ENCODE measurements at places on chromosomes 11 and 22.

GRCh38 chr11:6475936-6476335 lies 2.2 kb upstream of the TRIM3 start:
- no peak for DNase-seq

GRCh38 chr11:120207512-120207911 lies 3.3 kb upstream of the OAF start:
- no peak for DNase-seq

- peak; percentile 99 for DNase-seq
These were observed 725.5 kb downstream of the METTL15 start for GRCh38 chr11:28833670-28834069.

GRCh38 chr22:37186997-37187522 lies 987 bp downstream of the C1QTNF6 start:
- no peak for DNase-seq

DNA sequence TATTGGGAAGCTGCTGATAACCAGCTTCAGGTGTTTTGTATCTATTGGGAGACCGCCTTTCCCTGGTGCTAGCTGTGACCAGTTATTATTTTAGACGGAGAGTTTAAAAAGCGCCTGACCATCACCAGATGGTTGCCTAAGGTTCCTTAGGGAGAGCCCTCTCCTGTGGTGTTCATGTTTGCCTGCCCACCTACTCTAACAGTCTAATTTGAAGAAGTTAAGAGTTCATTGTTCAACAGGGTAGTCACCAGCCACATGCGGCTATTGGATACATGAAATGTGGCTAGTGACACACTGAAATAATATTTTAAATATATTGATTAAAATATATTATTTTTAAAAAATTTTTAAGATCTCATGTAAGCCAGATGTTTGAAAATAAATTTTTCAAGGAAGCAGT lies 71.3 kb upstream of the SLN start:
- DNase-seq: no peak

GRCh38 chr11:45560913-45561281 lies 104.5 kb downstream of the CHST1 start:
- DNase-seq: no peak

GRCh38 chr11:57792870-57793269 lies 31.3 kb downstream of the CTNND1 start:
- no peak for DNase-seq

- no peak for DNase-seq
These were observed 55.7 kb downstream of the CD82 start for GRCh38 chr11:44621140-44621681.

DNA sequence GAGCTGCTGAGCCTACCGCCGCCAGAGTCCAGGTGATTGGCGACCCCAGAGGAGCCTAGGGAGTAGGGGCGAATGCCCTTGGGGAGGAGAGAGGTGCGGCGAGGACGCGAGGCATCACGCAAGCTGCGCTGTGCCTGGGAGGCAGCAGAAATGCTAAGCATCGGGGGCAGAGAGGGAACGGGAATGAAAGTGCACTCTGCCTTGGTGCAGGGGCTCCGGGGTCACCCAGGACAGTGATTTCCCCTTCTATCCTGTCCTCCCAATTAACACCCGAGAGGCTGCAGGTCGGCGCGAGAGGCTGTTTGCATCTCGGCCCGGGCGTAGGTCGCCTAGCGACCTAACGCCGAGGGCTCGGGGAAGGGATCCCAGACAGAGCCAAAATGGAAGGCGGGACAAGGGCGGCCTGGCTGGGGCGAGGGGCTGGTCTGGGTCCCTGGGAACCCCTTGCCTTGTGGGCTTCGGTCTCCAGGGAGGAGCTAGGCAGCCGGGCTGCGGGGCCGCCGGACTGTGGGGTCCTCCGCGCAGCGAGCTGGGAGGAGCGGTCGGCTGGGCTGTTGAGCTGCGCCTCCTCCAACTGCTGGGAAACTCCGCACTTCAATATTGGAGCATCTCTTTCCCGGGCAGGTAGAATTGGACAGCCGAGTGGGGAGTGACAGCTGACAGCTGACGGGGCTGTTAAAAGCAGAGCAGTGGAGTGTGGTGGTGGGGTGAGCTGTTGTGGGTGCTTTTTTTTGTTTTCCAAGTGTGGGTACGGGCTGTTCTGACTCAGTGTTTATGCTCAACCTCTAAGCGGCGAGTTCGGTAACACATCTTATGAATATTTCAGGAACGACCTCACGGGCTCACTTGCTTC lies 657 bp downstream of the ELMOD1 start:
- DNase-seq: no peak

GRCh38 chr22:27105142-27106025 lies 448.0 kb downstream of the MIAT start:
- DNase-seq: no peak

- DNase-seq: no peak
These were observed 35.4 kb downstream of the KCNQ1OT1 start for GRCh38 chr11:2664376-2664775.

DNA sequence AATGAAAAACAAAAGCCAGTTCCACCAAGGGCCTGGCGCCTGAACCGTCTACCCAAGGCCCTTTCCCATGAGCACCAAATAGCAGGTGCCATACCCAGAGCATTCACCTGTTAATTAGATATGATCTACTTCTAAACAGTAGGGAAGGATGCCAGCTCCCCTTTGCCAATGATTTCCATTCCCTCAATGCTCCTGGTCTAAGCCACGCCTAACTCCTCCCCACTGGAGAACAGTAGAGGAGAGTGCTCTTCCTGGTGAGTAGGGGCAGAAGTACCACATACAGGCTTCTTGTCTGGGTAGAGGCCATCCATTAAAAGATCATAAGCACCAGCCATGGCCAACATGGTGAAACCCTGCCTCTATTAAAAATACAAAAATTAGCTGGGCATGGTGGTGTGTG lies 40.7 kb downstream of the PACSIN2 start:
- DNase-seq: no peak

DNA sequence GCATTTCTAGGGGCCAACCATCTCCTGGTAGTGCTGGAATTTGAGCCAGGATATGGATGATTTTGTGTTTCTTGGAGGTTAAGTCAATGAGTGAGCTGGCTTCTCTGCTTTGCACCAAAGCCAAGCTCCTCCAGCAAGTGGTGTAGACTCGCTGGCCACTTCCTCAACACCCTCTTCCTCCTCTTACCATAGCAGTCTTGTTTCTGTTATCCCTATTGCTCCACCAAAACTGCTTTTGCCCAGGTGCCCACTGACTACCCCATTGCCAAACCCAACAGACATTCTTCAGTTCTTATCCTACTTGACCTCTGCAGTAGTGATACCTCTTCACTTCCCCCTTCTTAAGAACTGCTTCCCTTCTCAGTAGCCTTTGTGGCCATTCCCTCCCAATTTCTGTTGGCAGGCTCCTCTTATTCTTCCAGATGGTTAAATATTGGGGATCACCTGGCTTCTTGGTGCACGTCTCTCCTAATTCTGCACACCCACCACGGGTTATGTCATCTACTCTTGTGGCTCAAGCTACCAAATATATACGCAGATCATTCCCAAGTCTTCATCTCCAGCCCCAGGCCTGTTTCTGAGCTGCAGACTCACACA lies 7.0 kb upstream of the PRG2 start:
- no peak for DNase-seq

DNA sequence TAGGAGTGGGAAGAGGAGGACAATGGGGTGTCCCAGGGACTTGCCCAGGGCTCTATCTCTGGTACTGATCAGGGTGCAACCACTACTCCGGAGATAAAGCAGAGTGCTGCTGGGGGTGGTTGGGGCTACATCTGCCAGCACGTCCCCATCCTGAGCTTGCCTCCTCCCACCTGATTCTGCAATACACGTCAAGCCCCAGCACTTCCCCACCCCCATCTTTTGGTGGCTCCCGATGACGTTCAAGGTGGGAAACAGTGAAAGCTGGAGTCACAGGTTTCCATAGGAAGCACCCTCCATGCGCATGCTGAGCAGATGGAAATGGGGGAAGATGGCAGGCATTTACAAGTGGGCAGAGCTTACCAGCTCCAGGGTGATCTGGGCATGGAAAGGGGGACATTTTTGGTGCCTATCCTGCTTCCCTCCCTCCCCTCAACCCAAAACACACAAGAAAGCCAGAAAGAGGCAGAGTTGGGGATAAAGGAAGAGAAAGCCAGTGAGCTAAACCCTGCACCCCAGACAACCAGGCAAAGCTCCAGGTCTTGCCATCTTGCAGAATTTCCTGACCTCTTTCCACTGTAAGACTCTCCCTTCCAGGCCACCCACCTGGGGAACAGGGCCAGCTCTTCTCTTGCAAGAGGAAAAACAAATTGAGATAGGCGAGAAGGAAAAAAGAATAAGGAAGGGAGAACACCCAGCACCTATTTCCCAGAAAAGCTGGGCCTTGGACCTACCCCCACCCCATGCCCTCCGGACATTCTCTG lies 15.8 kb downstream of the SYT7 start:
- no peak for DNase-seq

- DNase-seq: no peak
These were observed 80.0 kb upstream of the CLPB start for GRCh38 chr11:72514331-72514730.

- no peak for DNase-seq
These were observed 266.0 kb upstream of the SYN3 start for GRCh38 chr22:33324228-33324627.

GRCh38 chr22:22906907-22907550 lies 19.4 kb downstream of the IGLL5 start:
- DNase-seq: no peak

DNA sequence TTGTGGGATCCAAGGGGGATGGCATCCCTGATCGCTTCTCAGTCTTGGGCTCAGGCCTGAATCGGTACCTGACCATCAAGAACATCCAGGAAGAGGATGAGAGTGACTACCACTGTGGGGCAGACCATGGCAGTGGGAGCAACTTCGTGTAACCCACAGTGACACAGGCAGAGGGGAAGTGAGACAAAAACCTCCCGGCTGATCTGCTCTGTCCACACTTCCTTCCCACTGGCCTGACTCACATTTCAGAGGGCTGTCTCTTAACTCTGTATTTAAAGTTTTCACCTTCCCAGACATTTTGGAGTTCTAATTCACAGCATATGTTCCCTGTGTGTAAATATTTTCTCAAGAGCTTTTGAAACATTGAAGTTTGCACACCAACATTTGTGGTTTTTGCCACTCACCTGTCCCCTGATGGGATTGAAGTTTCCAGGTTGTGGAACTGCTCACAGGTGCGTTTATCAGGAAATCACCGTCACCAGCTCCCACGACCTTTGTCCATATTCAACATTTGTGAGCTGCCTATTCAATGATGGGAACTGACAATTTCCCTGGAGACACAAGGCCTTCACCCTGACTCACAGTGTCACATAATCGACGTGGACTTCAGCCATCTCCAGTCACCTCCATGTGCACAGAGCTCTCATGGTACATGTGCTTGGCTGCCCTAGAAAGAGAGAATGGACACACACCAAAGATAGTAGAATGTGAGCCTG lies 99.2 kb downstream of the VPREB1 start:
- no peak for DNase-seq

GRCh38 chr11:14454861-14455632 lies 44.6 kb downstream of the COPB1 start:
- peak; percentile 3 for DNase-seq

DNA sequence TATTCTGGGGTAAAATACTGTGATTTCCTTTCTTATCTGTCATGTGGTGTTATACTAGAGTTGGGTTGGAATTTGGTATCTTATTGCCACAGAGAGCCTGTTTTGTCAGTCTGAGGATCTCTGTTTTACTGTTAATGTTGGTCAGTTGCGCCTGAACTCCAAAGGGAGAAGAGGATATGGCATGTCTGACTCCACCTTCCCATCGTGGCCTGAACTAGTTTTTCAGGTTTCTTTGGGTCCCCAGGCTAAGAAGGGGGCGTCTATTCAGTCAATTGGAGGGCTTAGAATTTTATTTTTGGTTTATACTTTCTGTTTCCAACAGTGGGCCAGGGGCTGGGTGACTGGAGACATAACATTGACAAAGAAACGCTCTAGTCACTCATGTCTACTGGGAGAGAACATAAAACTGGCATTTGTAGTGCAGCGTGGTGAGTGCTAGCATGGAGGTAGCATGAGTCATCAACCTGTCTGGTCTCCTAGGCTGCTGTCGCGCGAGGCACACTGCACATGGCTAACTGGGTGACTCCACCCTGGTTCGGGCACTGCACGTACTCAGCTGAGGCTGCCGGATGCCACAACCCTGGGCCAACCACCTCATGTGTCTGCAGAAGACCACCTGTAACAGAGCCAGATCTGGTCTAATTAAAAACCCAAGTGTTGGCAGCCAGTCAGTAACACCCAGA lies 120.1 kb upstream of the OR9Q1 start:
- no peak for DNase-seq

DNA sequence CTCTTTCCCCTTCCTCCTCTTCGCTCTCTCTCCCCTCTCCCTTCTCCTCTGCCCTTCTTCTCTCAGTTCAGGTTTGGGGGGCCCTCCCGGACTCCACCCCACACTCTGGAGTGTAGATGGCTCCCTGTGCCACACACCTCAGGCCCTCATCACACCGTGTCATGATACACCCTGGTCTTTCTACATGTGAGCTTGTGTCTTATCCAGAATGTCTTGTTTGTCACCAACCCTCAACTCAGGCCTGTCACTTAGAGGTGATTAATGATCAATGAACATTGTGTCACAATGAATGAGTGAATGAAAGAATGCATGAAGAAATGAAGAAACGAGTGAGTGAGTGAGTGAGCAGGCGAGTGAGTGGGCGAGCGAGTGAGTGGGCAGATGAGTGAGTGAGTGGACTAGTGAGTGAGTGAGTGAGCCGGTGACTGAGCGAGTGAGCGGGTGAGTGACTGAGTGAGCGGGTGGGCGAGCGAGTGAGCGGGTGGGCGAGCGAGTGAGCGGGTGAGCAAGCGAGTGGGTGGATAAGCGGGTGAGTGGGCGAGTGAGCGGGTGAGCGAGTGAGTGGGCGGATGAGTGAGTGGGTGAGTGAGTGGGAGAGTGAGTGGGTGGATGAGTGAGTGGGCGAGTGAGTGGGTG lies 33.8 kb downstream of the CAPN1 start:
- no peak for DNase-seq

GRCh38 chr11:86678823-86679222 lies 6.4 kb upstream of the ME3 start:
- no peak for DNase-seq

GRCh38 chr11:85889676-85890579 lies 34.7 kb downstream of the CCDC83 start:
- DNase-seq: peak; percentile 42

DNA sequence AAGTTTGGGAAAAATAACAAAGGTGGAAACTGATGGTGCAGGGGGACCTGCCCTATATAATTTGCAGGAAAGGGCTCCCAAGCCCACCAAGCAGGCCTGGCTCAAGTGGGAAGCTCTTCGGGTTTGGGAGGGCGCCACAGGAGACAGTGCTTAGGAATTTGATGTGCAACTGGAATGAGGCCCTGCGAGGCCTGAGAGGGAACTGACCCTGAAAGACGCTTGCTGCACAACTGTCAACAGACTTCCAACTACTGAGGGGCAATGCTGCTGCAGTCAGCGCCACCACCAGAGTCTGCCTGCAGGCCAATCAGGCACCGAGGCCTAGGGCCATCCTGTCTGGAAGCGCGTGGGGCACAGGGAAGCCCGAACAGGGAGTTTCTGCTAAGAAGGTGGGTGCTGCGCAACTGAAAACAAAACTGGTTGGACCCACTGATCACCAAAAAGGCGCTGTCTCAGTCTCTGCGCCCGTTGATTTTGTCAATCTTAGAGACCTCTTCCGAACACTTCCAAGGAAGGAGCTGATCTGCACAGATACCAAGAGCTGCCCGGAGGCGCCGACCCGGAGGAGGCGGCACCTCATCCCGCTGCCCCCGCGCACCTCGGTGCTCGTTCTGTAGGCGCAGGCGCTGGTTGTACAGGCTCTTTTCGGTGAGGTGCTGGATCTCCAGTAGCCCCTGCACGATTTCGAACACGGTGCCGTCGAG lies 667 bp downstream of the DGCR6L start:
- DNase-seq: no peak

- DNase-seq: no peak
These were observed 25.1 kb downstream of the LGR4 start for GRCh38 chr11:27447288-27448183.

All from retinal pigment epithelial cell (primary cell).